ENCODE measurements at places on chromosomes 12 and 14. TPM values are rescaled to one million over a fixed set of nuclear protein-coding genes. Genes with fewer than 3 reads are reported as not detected.

- DNase-seq: no peak
Measured at GRCh38 chr14:74658535-74659131, 46.6 kb upstream of the LTBP2 start.

Gene DACT1
- 3.4 TPM for total RNA-seq

Gene TAS2R9
- total RNA-seq: not detected

DNA sequence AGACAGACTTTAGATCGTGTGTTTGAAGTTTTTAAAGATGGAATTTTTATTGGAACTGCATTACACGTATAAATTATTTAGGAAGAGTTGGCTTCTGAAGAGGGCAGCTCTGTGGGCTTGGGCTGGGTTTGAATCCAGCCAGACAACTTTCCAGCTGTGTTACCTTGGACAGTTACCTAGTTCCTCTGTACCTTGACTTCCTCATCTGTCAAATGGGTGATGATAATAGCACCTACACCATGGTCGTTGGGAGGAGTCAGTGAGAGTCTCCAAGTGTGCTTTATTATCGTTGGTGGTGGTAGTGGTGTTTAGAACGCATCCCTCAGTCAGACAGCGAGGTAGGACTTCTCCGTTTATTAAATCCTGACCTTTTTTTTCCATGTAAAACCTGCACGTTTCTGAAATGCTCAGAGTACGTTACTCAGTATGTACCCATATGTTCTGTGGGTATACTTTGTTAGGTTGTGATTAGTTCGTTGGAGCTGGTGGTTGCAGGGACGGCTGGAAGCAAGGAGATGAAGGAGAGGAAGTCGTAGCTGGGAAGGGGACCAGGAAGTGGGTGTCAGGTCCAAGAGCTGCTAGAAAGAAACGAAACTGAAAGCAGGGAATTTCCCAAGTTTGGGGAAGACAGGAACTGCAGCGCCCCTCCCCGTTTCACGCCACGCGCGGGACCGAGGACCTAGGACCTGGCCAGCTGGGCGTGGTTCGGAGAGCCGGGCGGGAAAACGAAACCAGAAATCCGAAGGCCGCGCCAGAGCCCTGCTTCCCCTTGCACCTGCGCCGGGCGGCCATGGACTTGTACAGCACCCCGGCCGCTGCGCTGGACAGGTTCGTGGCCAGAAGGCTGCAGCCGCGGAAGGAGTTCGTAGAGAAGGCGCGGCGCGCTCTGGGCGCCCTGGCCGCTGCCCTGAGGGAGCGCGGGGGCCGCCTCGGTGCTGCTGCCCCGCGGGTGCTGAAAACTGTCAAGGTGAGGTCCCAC, at the start of gene OAS3:
OAS3 (plus strand) TSS at position 734 of the 979 bp plus-strand sequence; CDS start at position 791, 57 bp downstream.
- no peak for DNase-seq

Gene FAM186B
- total RNA-seq: not detected

GRCh38 chr14:69214393-69214792, 23.1 kb downstream of the EXD2 start:
- no peak for DNase-seq

Gene GALNT16
- total RNA-seq: 0.35 TPM

DNA sequence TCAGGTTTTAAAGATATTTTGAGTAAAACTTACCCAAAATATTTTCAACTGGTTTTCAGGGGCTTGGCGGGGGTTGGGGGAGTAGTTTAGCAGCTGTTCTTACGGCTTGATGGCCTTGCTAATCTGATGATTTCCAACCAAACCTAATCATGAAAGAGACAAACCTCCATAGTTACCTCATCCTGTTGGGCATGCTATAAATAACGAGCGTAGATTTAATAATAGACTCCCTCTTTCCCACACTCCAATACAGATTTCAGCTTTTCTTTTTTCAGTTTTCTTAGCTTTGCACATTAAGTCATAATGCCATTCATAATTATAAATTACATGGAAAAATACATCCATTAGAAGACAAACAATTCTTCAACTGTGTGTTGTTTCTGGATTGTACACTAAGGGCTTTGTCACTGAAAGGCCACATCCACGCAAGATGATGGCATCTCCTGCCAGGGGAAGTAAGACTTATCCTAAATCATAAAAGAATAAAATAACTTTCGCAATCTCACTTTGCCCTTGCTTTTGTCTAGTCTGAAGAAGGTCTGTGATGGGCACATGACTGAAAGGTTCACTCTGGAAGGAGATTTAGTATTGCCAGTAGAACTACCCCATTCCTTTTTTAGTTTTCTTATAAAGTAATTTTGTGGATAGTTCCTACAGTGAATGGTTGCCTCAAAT, 23.2 kb downstream of the ITPR2 start:
- no peak for DNase-seq

DNA sequence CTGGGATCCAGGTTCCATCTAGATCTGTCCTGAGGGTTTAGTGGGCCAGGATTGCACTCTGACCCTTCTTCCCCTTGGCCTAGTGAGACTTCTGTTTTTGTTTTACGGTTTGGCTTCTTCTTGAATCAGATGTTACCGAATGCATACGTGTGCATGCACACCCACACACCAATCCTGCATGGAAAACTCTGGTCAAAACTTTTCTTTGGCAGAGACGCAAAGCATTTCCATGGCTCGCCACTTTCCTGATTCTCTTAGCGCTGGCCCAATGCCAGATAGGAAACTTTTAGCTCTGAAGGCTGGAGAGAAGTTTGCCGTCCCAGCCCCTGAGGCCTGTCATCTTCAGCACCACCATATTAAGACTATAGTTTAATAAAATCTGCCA, 67.4 kb upstream of the ACTN1 start:
- DNase-seq: no peak

DNA sequence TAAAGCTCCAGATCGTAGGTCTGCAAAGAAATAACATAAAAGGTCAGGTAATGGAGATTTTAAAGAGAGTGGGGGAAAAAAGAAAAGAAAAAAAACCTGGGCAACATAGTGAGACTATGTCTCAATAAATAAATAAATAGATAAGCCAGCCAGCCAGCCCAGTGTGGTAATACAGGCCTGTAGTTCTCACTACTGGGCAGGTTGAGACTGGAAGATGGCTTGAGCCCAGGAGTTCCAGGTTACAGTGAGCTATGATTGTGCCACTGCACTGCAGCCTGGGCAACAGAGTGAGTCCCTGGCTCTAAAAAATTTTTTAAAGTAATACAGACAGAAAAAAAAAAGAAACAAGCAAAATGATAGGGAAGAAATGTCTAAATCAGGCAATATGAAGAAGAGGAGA, 43.2 kb upstream of the BBS10 start:
- DNase-seq: no peak

GRCh38 chr12:116587270-116587669, 28.1 kb downstream of the MAP1LC3B2 start:
- no peak for DNase-seq

DNA sequence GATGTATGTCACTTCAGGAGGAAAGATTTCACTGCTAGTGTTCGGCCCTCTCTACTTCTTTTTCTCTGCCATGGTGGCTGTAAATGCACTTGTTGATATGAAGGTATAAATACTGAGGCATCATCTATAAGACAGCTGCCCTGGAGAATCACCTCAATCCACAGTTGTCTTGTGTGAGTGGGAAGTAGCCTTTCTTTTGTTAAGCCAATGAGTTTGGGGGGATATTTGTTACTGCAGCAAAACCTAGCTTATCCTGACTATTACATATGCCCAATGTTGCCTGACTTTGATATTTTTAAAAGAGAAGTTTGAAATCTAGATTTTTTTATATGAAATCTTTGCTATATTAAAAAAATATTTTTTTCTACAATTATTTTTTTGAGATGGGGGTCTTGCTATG, 3.3 kb upstream of the JDP2 start:
- no peak for DNase-seq

GRCh38 chr12:104935886-104936285, 22.2 kb downstream of the SLC41A2 start:
- DNase-seq: no peak

DNA sequence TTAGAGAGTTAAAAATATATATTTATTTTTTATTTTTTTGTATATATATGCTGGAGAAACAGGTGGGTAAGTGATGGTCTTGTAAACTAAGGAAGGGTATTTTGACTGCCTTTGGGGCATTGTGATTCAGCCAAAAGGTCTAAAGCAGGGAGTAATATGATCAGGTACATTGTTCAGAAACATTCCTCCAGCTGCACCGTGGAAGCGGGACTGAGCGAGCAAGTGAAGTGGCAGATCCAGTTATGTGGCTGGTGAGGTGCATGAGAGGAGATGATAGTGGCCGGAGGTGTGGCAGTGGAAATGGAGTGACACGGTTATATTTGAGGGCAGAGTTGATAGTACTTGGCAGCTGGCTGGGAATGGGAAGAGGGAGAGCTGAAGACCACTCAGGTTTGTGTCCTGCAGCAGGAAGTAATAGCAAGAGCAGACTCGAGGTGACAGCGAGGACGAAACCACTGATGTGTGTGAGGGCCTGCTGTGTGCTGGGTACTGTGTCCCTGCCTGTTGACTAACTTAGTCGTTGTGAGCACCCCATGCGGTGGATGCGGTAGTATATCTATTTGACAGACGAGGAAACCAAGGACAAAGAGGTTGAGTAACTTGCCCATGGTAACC, 39.2 kb downstream of the EID3 start:
- no peak for DNase-seq
